ENCODE measurements at places on chromosomes 4 and X.
A peak's percentile ranks its signal among the peaks of the same experiment; 100 is the strongest.

DNA sequence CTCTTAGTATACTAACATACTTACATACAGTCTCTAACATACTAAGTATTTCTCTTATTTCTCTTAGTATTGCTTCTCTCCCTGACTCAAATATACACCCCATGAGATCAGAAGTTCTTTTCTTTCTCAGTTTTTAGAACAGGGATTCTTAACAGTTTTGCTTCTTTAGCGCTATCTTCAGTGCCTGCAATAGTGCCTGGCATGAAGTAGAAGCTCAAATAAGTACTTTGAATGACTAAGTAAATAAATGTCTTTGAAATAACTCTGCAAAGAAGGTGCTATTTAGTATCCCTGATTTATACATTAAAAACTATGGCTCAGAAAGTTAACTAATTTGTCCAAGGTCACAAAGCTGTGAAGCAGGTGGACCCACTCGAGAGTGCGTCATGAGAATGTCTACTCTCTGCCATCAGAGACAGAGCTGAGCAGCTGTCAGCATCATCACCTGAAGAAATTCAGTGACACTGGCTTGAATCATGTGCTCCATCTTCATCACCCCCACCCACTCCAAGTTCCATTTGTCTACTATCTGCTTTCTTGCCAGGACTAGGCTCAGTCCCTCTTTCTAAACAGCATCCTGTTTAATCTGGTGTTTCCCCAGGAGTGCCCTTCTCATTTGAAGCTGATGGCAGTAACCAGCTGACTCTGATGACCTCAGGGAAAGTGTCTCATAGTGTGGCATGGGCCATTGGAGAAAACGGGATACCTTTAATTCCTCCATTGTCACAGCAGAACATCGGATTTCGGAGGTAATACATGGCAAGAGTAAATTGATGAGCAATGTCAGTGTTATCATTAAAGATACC lies 83.1 kb downstream of the CC2D2A start:
- no peak for DNase-seq

GRCh38 chr4:89586864-89587263 lies 250.1 kb downstream of the SNCA start:
- no peak for DNase-seq

- DNase-seq = no peak
These were observed 87.1 kb downstream of the VCX2 start for GRCh38 chrX:8084006-8084405.

DNA sequence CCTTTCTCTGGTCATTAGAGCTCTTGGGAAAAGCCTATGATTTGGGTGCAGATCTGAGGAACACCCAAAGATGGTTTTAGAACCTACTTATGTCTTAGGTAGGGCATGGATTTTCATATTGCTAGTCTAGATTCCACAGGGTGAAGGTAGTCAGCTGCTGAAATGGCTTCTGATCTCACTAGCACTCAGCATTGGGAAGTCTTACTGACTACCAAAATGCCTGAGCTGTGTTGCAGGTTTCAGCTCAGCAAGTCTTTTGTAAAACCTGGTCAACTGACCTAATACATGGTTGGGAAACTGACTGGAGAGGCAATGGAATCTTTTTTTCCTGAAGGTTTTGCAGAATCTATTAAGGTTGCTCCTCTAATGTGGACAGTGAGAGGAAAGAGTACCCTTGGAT lies 136.4 kb downstream of the CCNG2 start:
- no peak for DNase-seq

DNA sequence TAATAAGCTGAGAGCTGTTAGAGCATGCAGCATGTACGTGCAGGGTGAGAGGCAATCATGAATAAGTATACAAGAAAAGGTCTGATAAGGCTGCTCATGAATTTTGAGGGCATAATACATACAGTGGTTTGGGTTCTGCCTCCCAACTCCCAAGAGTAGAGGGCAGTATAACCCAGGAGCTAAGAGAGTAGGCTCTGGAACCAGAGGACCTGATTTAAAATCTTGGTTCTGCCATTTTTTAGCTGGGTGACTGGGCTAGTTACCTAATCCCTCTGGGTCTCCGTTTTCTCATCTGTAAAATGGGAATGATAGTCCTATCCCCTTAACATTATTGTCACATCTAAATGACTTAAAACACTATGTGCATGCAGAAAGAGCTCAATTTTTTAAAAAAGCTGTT lies 85.3 kb downstream of the LNX1 start:
- DNase-seq = no peak

GRCh38 chr4:112251019-112251643 lies 19.5 kb downstream of the AP1AR start:
- DNase-seq = no peak

DNA sequence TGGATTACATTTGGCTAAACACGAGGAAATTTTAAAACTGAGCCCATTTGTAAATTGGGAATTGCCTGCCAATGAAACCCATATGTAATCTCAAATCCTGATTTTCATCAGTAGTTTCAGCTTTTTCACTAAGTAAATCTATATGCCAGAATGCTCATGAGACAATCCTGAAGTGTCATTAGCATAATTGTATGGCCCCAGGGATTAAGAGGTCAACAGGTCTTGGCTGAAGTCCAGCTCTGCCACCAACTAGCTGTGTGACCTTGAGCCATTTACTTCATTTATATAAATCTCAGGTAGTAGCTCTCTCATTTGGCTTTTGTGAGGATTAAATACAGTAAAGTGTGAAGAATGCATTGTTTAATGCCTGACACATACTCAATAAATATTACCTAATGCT lies 320.5 kb upstream of the EMCN start:
- no peak for DNase-seq

DNA sequence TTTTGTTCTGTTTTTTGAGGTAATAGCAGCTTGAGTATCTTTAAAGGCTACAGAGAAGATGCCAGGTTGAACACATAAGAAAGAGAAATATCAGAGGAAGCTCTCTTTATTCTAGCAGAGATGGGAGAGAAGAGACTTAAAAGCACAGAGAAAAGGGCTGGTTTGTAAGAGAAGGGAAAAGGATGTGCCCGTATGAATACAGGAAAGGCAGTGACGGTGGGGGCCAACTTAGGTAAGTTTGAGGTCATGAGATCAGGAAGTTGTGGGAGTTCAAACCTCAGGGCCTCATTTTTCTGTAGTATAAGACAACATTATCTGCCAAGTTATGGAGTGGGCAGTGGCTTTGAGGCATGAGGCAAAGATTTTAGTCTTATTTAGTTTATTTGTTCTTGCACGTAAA lies 121.3 kb upstream of the S100G start:
- DNase-seq = no peak

GRCh38 chrX:45980726-45981125 lies 564.5 kb downstream of the ZNF674 start:
- no peak for DNase-seq

- peak; percentile 90 for DNase-seq
These were observed at the start of gene USP27X for GRCh38 chrX:49878834-49879655. Gene USP27X (plus strand): TSS chrX:49879484. CDS start chrX:49880308, 824 bp downstream.

DNA sequence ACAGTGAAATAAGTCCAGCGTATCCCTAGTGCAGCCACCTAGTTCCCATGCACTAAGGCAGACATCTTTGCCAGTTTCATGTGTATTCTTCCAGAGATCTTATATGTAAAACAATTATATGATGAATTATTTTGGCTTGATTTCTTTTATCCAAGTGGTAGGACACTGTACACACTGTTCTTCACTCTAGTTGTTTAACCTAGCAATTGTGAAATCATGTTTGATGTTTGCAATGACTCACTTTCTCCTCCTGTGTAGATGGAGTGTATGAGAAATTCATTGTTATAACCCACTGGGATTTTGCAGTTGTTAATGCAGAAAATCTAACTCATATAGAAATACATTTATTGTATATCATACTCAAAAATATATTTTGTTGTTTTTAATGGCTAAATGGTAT lies 17.5 kb upstream of the TBC1D1 start:
- DNase-seq = no peak

DNA sequence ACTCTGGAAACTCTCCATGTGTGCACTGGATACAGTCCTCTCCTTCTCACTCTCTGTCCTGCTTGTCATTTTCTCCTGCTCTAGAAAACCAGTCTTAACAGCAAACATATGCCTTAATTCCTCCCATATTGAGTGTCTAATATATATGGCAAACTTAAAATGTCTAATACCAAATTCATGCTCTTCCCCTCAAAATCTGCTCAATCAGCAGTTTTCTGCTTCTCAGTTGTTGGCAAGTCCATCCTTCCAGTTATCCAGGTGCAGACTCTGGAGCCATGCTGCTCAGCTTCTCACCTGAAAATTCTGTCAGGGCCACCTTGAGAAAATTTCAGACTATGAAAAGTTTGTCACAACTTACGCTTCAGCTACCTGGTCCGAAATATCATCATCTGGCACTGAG lies 3.1 kb upstream of the CENPE start:
- DNase-seq = no peak

All from B cell (primary cell).